ENCODE measurements at places on chromosomes 3 and 15. TPM values are rescaled to one million over a fixed set of nuclear protein-coding genes. Genes with fewer than 3 reads are reported as not detected.

The RBSN gene
- total RNA-seq = 32.1 TPM

The NLGN1 gene
- 28.4 TPM for total RNA-seq

The GRIP2 gene
- 1.6 TPM for total RNA-seq

The MINAR1 gene
- 1.2 TPM for total RNA-seq

The BUB1B gene
- 16.3 TPM for total RNA-seq

The PIGZ gene
- 5.6 TPM for total RNA-seq

The CHRNB4 gene
- total RNA-seq = not detected

The GABRG3 gene
- total RNA-seq = not detected

The EOMES gene
- not detected for total RNA-seq

The TMC3 gene
- total RNA-seq = not detected

The TUSC7 gene
- total RNA-seq = not detected

The MYNN gene
- 24.6 TPM for total RNA-seq

The FSIP1 gene
- total RNA-seq = 6.2 TPM

The CTSH gene
- 4.8 TPM for total RNA-seq

The GOLGA6D gene
- total RNA-seq = not detected

The CERS3 gene
- total RNA-seq = not detected

The CHRFAM7A gene
- total RNA-seq = 4.3 TPM

The CD200 gene
- total RNA-seq = not detected

The ARHGAP11A gene
- total RNA-seq = 23.5 TPM

The ITIH1 gene
- total RNA-seq = not detected

The P2RY12 gene
- not detected for total RNA-seq

The GPR176 gene
- 140 TPM for total RNA-seq

The CNTN4 gene
- not detected for total RNA-seq

The GXYLT2 gene
- 51.0 TPM for total RNA-seq

The SNX22 gene
- 0.13 TPM for total RNA-seq

The BRK1 gene
- 130 TPM for total RNA-seq

The C3orf52 gene
- 5.1 TPM for total RNA-seq

The SAXO2 gene
- total RNA-seq = 1.9 TPM

The SLC51A gene
- not detected for total RNA-seq

The DLEC1 gene
- 0.54 TPM for total RNA-seq

The CCDC54 gene
- not detected for total RNA-seq

The PCCB gene
- 60.5 TPM for total RNA-seq

The AHSG gene
- 0.11 TPM for total RNA-seq

The COL6A5 gene
- total RNA-seq = not detected

The NEIL1 gene
- 5.0 TPM for total RNA-seq

The MASP1 gene
- 15.1 TPM for total RNA-seq

The SLC24A1 gene
- total RNA-seq = 11.0 TPM

The MYRIP gene
- 2.5 TPM for total RNA-seq

The STAB1 gene
- 4.5 TPM for total RNA-seq

The CHRD gene
- total RNA-seq = 1.7 TPM

The CAMK2N2 gene
- not detected for total RNA-seq

The GP5 gene
- total RNA-seq = under 0.01 TPM

The LXN gene
- total RNA-seq = 248 TPM

The APEH gene
- 70.7 TPM for total RNA-seq

The MESP2 gene
- total RNA-seq = 0.78 TPM

The ADAMTS17 gene
- total RNA-seq = 5.0 TPM

All from articular chondrocyte of knee joint (primary cell).